Muscle of leg (tissue), 16 donors: ENCODE measurements at places on chromosomes 2 and 18. TPM values are rescaled to one million over a fixed set of nuclear protein-coding genes. Genes with fewer than 3 reads are reported as not detected.

The CHCHD5 gene
- 36.3 TPM for polyA plus RNA-seq

The MLPH gene
- 0.96 TPM for polyA plus RNA-seq

The BCL11A gene
- polyA plus RNA-seq, result 2.6 TPM

The ARMC9 gene
- 4.9 TPM for polyA plus RNA-seq

The CCDC102B gene
- polyA plus RNA-seq, result 8.2 TPM

The HOXD10 gene
- polyA plus RNA-seq, result not detected

The FZD7 gene
- polyA plus RNA-seq, result 23.3 TPM

The DES gene
- polyA plus RNA-seq, result 2,950 TPM

The SH3YL1 gene
- 28.8 TPM for polyA plus RNA-seq

The TEKT4 gene
- polyA plus RNA-seq, result not detected

The HMSD gene
- 0.51 TPM for polyA plus RNA-seq

The RNU2-63P gene
- polyA plus RNA-seq, result not detected

The EPB41L3 gene
- polyA plus RNA-seq, result 108 TPM

The SERPINB2 gene
- 0.13 TPM for polyA plus RNA-seq

The GALNT13 gene
- 0.32 TPM for polyA plus RNA-seq

The C2orf15 gene
- 0.64 TPM for polyA plus RNA-seq

The CCDC68 gene
- polyA plus RNA-seq, result 0.39 TPM

The TRPM8 gene
- polyA plus RNA-seq, result not detected

The DQX1 gene
- polyA plus RNA-seq, result 0.98 TPM

The PLEKHB2 gene
- 27.8 TPM for polyA plus RNA-seq

The IL1R2 gene
- polyA plus RNA-seq, result not detected

The KCNK3 gene
- polyA plus RNA-seq, result 1.4 TPM

The KLHL14 gene
- 0.56 TPM for polyA plus RNA-seq

The KHK gene
- 2.2 TPM for polyA plus RNA-seq

The FAM210A gene
- 23.0 TPM for polyA plus RNA-seq

The DLX1 gene
- polyA plus RNA-seq, result 0.36 TPM

The FLACC1 gene
- polyA plus RNA-seq, result 1.6 TPM

The CYP26B1 gene
- polyA plus RNA-seq, result 14.5 TPM

The GNLY gene
- 1.9 TPM for polyA plus RNA-seq

The CABYR gene
- polyA plus RNA-seq, result 4.4 TPM

The SERPINB4 gene
- not detected for polyA plus RNA-seq

The SERPINB3 gene
- polyA plus RNA-seq, result not detected

The IL36RN gene
- polyA plus RNA-seq, result not detected

The LAMA3 gene
- polyA plus RNA-seq, result 7.6 TPM

The MRO gene
- polyA plus RNA-seq, result 0.23 TPM

The MAP3K19 gene
- 0.12 TPM for polyA plus RNA-seq

The AGAP1 gene
- polyA plus RNA-seq, result 30.9 TPM

The PROM2 gene
- polyA plus RNA-seq, result 1.8 TPM

The GPR17 gene
- polyA plus RNA-seq, result 4.9 TPM

The DHRS9 gene
- 0.33 TPM for polyA plus RNA-seq

The RSAD2 gene
- polyA plus RNA-seq, result 3.5 TPM
